ENCODE measurements at places on chromosomes 1 and 21. TPM values are rescaled to one million over a fixed set of nuclear protein-coding genes. Genes with fewer than 3 reads are reported as not detected.

- DNase-seq = no peak
Measured at GRCh38 chr1:89200663-89201062, 1.9 kb upstream of the GBP4 start.

DNA sequence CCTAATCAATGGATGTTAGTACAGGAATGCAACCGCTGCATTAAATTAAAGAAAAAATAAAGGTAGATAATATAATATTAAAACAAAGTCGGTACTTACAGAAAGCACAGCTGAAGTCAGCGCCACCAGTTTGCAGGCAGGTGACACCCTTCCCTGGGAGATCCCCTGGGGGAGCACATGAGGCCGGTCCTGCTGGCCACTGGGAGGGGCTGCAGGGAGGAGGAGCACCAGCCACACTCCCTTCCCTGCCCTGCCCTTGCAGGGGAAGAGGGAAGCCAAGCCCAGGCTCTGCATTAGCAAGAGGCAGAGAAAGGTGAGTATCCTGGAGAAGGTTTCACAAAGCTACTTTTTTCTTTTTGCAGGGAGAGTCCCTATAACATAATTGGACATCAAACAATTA, 507.0 kb downstream of the AJAP1 start:
- no peak for DNase-seq

- no peak for DNase-seq
Measured at GRCh38 chr1:168480997-168481396, 62.8 kb downstream of the XCL2 start.

DNA sequence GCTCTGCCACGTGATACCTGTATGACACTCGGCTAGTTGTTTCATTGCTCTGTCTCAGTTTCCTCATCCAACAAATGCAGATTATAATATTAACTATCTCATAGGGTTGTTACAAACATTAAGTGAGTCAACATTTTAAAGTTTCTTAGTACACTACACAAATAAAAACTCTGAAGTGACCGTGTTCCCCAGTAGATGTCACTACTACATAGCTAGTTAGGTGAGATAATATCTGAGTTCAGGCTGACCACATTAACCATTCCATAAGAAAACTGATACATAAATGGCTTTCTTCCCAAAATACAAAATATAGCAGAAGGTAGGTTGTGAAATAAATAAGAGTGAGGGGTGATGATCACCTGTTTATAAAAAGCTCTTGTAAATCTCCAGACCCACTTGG, 214.1 kb downstream of the NUF2 start:
- no peak for DNase-seq

DNA sequence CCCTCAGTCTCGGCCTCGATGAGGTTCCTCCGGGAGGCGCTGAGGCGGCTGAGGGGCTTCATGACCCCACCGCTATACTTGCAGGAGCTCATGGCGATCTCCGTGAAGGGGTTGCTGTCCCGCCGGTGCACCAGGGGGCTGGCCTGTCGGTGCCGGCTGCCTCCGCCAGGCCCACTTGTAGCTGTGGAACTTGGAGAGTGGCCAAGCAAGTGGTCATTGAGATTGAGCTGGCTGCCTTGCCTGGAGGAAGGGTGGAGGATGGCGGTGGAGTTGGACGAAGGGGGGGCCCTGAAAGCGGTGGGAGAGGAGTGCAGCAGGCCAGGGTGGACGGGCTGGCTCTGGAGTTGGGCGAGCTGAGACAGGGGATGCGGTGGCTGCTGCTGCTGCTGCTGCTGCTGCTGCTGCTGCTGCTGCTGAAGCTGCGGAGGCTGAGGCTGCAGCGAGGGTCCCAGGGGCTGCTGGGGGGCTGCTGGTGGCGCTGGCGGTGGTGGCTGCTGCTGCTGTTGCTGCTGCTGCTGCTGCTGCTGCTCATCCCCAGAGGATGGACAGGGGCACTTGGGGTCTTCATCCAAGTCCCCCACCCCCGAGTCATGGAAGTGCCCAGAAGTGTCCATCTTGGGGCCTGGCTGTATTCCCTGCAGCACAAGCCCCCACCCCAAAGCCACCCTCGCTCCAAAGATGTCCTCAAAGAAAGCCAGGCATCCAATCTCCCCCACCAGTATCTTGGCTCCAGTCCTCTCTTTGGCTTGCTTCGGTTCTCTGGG, 548 bp downstream of the KCNN3 start:
- no peak for DNase-seq

DNA sequence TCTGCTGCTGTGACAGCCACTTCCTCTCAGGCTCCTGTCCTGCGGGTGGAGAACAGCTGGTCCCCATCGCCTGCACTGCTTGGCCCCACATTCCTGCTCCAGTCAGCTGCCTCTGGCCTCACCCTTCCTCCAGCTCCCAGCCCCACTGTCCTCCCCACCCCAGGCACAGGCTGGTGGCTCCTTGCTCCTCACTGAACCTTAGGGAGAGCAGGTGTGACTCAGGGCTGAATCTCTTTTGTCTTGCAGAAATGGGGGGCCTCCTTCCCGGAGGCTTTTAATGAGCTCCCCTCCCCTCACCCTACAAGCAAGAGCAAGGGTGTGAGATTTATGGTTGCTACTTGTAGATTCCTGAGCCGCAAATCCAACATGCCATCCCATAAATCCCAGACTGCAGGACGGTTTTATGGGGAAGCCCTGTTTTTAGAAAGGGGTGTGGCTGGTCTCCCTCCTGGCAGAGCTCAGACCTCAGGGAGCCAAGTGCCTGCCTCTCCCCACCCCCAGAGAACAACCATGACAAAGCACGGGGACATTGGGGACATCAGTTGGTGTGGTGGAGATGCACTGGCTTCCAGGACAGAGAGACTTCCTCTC, 15.2 kb downstream of the CDK18 start:
- no peak for DNase-seq

DNA sequence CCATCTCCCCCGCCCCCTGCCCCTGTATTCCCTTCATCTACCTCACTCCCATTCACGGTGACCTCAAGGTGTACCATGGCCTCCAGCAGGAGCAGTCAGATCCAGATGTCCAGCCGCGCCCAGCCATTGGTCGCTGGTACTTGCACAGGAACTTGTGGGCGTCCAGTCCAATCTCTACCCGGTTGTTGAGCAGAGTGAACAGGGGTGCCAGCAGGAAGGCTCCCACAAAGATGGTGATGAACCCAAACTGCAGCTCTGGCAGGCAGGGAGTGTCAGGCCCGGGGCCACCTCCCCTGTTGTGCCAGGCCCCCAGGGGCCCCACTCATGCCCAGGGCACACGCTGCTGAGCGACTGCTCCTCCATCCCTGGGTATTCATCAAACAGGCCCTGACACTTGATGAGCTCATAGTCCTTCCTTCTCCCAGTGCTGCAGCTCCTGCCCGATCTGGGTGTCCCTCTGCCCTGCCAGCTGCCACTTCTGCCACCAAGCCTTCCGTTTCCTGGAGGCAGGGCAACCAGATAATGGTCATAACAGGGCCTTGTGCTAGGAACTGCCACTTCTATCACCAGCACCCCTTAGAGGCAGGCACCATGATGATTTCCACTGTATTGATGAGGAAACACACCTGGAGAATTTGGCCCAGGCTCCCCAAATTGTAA, 5.7 kb upstream of the ARHGEF19 start:
- DNase-seq = no peak

- DNase-seq = no peak
Measured at GRCh38 chr1:111486431-111486830, 12.6 kb downstream of the C1orf162 start.

GRCh38 chr1:234770924-234771540, 161.1 kb upstream of the IRF2BP2 start:
- no peak for DNase-seq

DNA sequence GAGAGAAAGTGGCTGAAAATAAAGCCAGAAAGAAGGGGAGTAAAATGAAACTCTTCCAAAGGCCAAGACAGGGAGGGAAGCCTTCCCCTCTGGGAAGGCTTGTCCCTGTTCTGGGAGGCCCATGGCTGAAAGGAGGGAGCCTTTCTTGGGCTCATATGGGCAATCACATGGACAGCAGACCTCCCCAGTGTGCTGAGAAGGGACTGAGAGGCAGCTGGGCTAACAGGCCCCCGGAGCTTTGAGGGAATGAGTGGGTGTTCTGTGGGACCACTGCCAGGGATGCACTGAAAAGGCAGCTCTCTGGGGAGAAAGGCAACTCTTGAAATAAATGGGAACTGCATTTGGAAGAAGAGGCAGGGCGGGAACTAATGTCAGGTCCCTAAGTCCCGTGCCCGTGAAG, 39.1 kb downstream of the KANK4 start:
- no peak for DNase-seq

DNA sequence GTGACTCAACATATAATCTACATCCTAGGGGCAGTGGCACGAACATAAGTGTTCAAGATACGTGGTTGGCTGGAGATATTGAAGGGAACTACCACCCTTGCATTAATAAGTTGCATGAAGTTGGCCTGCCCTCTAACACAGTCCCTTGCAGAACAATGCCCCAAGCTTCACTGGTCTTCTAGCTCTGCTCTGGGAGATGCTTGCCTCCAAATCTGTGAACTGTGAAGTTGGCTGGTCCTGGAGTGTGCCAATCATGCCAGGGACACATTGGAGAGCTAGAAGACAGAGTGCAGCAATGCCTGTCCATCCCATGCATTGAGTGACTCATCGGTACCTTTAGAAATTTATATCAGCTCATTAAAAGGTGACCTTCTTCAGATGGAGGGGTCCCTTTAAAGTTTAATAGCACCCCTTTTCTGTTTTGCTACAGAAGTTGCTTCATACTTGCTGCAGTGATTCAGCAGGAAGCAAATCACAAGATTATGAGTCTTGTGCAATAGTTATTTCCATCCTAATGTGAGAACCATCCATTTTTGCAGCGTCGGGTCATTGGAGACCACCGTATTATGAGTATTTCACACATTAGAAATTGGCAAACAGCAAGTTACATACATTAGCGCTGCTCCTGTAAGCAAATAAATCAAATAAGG, 55.2 kb upstream of the KAZN start:
- no peak for DNase-seq

Gene NTNG1
- polyA plus RNA-seq = 8.5 TPM

Gene FBXO2
- polyA plus RNA-seq = 83.7 TPM

Gene RPTN
- polyA plus RNA-seq = 0.64 TPM

Gene GPR161
- 9.1 TPM for polyA plus RNA-seq
